ENCODE measurements at places on chromosomes 7 and 10.

DNA sequence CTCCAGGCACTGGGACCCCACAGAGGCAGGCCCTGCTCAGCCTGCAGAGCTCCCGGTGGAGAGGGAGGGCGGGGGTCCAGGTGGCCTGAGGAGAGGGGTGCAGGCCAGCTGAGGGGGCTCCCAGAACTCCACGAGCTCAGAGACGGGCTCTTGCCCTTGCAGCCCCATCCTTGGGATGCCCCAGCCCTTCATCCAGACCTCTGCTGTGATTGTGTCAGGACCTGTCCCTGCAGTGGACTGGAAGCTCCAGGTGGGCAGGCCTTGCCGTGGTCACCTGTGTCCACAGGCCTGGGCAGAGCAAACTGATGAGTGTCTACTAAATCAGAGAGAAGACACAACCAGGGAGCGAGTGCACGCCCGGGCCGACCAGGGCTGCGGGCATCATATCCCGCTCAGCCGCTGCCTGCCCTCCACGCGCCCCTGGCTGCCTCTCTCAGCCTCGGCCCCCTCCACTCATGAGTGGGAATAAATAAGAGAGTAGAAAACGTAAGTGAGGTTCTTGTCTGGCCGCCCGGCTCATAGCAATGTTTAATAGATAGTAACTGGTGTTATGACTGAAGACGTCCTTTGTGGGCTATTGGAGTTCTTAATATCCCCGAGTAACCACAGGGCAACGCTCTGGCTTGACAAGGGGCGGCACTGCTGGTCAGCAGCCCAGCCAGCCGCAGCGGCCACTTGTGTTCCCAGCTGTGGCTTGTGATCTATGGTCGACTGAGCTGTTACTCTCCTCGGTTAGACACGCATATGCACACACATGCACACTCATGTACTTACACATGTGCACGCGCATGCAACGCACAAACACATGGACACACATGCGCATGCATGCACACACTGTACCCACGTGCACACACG lies 105.6 kb downstream of the LHPP start:
- no peak for DNase-seq

DNA sequence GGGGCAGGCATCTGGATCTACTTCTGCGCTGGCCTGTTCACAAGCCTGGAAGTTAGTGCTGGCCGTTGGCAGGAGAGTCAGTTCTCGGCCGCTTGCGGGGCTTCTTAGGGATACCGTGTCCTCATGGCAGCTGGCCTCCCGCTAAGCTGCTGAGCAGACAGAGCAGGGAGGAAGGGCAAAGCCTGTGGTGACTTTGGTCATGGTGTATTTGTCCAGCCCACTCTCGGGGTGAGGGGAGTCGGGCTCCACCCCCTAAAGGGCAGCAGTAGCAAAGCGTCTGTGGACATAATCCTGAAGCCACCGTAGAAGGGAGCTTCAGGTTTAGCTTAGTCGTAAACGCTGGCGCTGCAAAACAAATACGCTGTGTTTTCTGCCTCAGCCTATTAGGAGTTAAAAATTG lies 12.2 kb downstream of the UBE3C start:
- DNase-seq = no peak

- no peak for DNase-seq
Measured at GRCh38 chr10:15189133-15189885, 20.8 kb upstream of the NMT2 start.

DNA sequence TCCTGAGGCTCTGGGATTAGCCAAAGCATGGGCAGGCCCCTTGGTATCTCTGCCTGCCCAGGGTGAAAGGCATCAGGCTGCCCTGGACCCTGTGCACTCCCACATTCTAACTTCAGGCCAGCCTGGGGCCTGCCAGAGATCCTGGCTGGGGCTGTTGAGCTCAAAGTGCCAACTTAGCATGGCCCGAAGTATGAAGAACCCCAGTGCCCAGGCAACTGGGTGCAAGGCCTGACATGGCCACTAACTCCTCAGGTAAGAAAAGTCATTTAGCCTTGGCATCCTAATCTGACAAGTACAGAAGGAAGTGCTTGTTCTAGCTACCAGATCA lies 43.2 kb downstream of the FAM53B start:
- no peak for DNase-seq

- DNase-seq = no peak
Measured at GRCh38 chr7:142615508-142615907, 133.8 kb upstream of the PRSS1 start.

GRCh38 chr7:894164-894867 lies 18.0 kb downstream of the GET4 start:
- no peak for DNase-seq

Data from cortex of kidney (tissue), 1 donor.